ENCODE measurements at places on chromosomes 4 and X.

GRCh38 chrX:23978491-23978890 is 48.5 kb downstream of the KLHL15 start:
- DNase-seq = no peak

- no peak for DNase-seq
Measured at GRCh38 chr4:88251924-88252323, 32.4 kb downstream of the PPM1K start.

DNA sequence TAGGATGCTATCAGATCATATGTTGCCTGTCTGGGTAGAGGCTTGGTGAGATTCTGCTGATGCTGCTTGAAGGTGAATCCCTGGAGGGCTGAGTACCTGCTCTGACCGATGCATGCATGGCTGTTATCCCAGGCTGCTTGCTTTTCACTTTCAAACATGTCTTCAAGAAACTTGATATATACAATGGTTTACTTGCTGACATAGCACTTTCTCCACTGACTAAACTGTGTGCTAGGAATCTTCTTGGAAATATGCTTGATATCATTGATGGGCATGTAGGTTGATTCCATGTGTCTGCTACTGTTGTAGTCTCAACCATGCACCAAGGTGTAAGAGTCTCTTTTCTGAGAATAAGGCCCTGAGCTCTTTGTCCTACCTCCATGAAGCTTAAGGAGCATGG is 79.6 kb upstream of the WDR1 start:
- no peak for DNase-seq

GRCh38 chrX:150236327-150236726 is 126.8 kb upstream of the MAMLD1 start:
- DNase-seq = no peak

DNA sequence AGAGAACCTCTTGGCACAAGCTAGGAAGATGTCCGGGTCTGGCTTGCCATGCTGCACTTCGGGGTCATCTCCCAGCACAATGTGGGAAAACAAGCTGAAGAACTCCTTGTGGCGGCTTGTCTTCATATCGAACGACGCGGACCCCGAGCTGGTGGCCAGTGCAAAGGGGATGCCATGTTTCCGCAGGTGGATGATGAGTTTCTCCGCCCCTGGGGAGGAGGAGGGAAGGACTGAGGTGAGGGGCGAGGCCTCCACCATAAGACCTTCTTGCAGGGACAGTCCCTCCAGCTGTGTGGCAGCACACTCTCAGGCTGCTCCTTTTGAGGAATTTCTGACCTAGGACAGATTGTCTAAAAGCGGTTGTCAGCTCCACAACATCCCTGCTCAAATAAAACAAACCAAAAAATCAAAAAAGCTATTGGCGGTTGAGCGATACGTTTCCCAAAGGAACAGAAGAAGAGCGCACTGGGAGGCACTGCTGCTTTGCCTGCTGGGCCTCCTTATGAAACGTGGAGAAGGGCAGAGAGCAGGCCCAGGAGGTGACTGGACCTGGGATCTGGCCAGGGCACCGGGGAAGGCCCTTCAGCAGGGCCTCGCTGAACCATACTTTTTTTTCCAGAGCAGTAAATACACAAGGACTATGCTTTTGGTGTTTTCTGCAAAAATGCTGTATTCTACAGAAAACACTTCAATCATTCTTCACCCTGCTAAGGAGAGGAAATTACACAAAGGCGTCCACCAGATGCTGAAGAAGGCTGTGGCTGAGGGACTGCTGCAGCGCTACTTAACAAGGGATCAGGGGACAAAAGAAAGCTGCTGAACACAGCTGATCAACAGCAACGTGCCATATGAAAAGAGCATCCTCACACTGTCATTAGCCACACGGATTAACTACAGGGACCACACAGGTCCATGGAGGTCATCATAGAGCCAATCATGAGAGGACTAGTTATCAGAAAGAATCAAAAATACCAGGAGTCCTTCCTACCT is 70.0 kb upstream of the STS start:
- no peak for DNase-seq

DNA sequence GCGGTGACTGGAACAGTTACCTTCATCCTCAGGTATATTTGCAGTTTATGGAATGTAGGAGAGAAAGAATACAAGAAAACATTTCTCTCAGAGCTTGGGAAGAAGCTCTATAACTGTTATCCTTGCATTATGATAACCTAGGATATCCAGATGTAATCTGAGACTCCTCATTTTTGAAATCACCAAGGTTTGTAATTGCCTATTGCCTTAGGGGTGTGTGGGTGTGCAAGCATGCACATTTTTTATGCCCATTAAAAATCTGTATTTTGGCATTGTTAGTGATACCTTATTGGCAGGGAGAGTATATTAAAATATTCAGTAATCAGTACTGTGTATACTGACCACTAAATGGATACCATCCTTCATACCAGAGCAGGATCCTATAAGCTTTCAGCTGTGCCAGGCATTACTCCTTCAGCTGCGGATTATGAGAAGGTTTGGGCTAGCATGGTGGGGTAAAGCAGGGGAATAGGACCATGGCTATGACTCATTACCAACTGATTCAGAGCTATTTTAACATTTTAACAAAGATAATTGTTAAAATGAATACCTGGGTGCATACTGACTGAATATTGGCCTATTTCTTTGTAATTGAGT is 8.3 kb downstream of the SEC24B start:
- no peak for DNase-seq

DNA sequence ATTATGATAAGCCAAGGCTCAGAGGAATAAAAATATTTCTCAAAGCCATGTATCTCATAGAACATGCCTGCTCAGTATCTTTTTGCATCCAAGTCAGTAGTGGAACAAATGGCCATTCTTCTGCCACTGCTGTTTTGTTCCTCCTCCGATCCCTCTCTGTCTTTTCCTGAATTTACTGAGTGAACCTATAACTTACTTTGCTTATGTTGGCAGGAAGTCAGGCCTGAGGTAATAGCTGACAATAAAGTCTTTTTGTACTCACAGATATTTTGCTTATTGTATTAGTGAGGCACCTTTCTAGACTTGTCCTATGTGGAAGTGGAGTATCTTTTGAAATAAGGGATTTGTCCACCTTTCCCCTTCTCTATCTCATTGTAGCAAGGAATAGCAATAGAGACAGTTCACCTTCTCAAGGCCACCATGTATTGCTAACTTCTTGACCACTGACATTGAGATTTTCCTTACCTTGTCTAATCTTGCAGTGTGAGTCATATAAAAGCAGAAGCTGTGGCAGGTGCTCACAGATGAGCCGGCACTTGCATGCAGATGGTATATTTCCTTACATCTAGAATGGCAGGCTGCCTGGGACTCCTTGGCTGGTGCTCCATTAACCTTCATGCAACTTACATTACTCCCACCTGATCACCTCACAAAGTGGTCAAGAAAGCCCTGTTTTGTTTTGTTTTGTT is 68.2 kb downstream of the AGTR2 start:
- DNase-seq = no peak

DNA sequence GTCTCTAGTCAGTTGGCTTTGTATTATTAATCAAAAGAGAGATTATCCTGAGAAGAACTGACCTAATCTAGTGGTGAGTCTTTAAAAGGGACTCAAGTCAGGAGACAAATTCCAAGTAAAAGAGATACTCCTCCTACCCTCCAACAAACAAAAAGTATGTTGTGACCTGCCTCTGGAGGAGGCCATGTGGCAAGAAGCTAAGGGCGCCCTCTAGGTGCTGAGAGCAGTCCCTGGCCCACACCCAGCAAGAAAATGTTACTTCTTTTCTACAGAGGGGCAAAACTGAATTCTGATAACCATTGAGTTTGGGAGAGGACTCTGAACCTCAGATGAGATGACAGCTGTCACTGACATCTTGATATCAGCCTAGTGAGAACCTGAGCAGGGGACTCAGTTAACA is 953.6 kb upstream of the AGA start:
- DNase-seq = no peak

GRCh38 chrX:71251466-71251973 is 2.4 kb downstream of the ZMYM3 start:
- no peak for DNase-seq

DNA sequence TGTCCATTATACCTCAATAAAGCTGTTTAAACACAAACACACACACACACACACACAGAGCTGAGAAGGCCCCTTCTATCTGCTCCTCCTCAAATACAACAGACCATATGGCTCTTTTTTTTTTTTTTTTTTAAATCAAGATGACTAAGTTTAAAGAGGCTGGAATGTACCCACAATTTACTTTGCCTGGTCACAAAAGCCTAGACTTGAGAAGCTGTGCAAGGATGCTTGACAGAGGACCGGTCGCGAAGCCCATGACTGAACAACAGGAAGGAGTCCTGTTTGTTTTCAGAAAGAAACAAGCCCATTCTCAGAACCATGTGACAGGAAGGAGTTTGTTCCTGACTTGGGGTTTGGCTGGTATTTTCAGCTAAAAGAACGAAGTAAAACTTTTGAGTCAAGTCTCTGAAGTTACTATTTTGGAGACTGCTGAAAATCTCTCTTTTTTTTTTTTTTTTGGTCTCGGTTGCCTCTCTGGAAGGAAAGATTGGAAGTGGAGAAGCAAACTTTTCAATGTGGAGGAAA is 650.9 kb upstream of the TENM3 start:
- no peak for DNase-seq

DNA sequence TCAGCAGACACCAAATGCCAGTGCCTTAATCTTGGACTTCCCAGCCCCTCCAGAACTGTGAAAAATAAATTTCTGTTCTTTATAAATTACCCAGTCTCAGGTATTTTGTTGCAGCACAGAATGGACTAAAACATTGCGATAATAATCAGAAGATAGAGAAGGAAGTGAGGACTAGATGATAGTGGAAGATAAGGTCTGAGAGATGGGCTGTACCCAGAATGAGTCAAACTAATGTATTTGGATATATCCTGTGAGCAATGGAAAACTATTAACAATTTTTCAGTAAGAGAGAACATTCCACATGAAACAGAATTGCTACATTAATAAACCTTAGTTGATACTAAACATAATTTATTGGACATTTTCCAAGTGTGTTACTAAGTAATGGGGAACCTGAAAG is 93.3 kb downstream of the FANCB start:
- DNase-seq = no peak

- DNase-seq = no peak
Measured at GRCh38 chr4:62407534-62407933, 1207.4 kb downstream of the ADGRL3 start.

GRCh38 chrX:318068-318738 is 393 bp downstream of the GTPBP6 start:
- DNase-seq = no peak

DNA sequence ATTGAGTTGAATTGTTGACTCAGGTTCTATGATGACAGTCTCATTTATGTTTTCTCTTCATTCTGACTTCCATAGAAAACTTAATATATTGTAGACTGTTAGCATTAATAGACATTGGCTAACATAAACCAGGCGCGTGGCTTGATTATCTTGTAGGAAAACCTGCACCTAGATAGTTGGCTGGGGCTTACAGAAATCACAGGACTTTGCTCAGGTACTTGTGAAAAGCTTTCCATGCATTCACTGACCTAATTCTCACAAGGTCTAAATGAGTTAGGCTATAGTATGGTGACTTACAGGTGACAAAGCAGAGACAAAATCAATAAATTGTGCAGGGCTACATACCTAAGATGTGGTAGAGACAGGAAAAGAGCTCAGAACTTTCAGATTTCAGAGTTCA is 212.8 kb downstream of the GPAT3 start:
- no peak for DNase-seq

DNA sequence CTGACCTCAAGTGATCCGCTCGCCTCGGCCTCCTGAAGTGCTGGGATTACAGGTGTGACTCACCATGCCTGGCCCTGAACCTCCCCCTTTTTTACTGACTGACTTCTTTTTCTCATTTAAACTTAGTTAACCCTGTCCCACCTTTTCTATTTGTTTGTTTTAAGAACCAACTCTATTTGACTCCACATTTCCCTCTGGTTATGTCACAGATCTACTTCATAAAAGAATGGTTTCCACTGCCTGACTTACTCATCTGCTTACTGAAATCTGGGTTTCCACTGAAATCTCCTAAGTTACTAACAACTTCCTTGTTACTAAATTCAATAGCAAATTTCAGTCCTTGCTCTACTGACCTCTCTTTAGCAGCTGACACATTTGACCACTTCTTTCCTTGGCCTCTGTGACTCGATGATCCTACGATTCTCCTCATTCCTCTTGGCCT is 28.0 kb upstream of the NSUN7 start:
- DNase-seq = no peak

DNA sequence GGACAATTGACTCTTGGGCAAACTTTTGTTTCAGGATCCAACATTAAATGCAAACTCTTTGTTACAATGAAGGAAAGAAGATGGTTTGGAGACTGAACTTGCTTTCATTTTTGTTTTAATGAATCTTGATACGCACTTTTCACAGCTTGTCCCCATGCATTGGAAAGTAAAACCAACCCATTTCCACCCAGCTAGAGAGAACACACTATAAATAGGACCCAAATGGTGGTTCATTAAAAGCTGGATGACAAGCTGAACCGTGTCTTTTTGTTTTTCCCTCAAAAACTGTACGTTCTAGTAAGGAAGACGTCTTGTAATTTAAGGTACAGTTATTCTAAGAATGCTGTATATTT is 95.3 kb upstream of the EGFL6 start:
- DNase-seq = no peak

DNA sequence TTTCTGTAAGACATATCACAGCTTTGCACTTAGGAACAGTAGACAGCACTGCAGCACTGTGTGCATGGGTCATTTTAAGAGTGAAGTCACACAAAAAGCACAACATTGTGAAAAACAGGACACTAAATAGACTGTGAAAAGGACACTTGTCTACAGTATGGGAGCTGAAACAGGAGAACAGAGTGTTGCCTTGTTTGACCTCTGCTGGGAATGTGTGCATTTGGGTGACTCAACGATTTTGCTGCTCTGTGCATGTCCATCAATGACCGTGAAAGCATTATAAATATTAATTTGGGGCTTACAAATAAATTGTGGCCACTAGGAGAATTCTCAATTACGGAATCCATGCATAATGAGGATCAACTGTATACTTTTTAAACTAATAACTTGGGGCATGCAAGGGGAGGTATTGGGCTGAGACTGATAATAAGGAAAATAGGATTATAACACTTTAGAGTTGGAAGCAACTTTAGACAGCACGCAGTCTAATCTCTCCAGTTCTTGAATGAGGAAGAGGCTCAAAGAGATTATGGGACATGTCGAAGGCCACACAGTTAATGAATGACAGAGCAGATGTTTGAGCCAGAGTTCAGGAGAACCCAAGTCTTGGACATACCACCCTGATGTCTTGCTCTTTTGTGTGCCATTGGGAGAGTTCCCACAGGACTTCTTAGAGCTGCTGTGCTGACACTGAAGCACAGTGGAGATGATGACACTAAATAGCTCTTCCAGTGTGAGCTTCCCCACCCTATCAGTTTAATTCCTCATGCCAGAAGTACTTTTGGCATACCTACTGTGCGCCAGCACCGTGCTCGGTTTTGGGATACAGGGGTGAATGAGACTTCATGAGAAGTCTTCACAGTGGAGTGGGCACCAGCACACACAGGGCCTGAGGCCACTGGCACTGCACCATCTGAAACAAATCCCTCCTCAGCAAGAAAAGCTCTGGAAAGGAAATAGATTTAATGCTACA is 79.3 kb downstream of the FRAS1 start:
- DNase-seq = no peak

DNA sequence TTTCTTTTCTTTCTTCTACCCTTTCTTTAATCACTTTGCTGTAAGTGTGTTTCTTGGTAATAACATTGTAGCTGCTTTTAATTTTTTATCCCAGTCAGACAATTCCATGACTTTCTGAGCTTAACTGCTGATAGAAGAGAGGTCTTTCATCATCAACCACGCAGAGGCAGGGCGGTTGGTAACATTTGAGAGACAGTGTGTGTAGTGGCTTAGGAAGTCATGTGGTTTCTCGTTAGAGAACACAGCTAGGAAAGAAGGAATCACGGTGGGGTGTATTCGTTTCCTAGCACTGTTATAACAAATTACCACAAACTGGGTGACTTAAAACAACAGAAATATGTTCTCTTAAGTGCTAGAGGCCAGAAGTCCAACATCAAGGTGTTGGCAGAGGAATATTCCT is 11.5 kb downstream of the PRPS2 start:
- DNase-seq = no peak
